ENCODE measurements at places on chromosomes 13 and 19. TPM values are rescaled to one million over a fixed set of nuclear protein-coding genes. Genes with fewer than 3 reads are reported as not detected.

LHFPL6 gene
- polyA plus RNA-seq, result 127 TPM

GRCh38 chr13:48009284-48009683 lies 8.2 kb upstream of the SUCLA2 start:
- no peak overlapping the region for H3K4me3 ChIP-seq
- DNase-seq, result no peak
- no peaks in the 10 kb centered on the region for H3K4me1 ChIP-seq
- H3K36me3 ChIP-seq, result no peaks in the 10 kb centered on the region
- H3K27ac ChIP-seq, result no peak overlapping the region

ATP8A2 gene
- 0.13 TPM for polyA plus RNA-seq

KCNJ14 gene
- 0.36 TPM for polyA plus RNA-seq

GRCh38 chr13:39810091-39810877 lies 154.8 kb downstream of the COG6 start:
- no peak overlapping the region for H3K4me3 ChIP-seq
- no peak overlapping the region for H3K27ac ChIP-seq
- DNase-seq, result no peak
- H3K4me1 ChIP-seq, result no peaks in the 10 kb centered on the region
- no peaks in the 10 kb centered on the region for H3K27me3 ChIP-seq

DNA sequence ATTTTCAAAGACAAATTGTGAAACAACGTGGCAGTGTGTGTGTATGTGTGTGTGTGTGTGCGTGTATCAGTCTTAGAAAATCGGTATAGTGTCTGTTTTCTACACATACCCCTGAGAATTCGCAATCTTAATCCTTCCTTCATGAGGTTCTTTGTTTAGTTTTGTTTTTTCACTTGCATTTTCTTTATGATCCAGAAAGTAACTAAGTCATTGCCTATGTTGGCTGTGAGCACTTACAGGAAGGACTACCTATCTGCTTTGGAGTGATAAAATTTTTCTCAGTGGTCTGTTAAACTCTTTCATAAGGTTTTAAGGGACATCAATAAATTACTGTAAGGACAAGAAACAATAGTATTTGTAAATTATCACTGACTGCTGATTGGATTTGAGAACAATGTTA lies 1587.1 kb downstream of the PCDH9 start:
- H3K36me3 ChIP-seq, result no peaks in the 10 kb centered on the region
- no peak for DNase-seq

CASP14 gene
- polyA plus RNA-seq, result not detected

ACTMAP gene
- polyA plus RNA-seq, result 0.88 TPM

- DNase-seq, result no peak
- no peaks in the 10 kb centered on the region for H3K4me1 ChIP-seq
- H3K4me3 ChIP-seq, result no peak overlapping the region
- no peaks in the 10 kb centered on the region for H3K27me3 ChIP-seq
- H3K36me3 ChIP-seq, result no peaks in the 10 kb centered on the region
- no peak overlapping the region for H3K27ac ChIP-seq
Observed at GRCh38 chr13:52975161-52975560, 53.5 kb upstream of the OLFM4 start.

- H3K27me3 ChIP-seq, result no peaks in the 10 kb centered on the region
- peaks cover 1% of the 10 kb centered on the region for H3K4me1 ChIP-seq
- no peak overlapping the region for H3K4me3 ChIP-seq
- no peak for DNase-seq
- H3K36me3 ChIP-seq, result no peaks in the 10 kb centered on the region
Observed at GRCh38 chr13:95783747-95784146, 106.8 kb downstream of the DNAJC3 start.

DNA sequence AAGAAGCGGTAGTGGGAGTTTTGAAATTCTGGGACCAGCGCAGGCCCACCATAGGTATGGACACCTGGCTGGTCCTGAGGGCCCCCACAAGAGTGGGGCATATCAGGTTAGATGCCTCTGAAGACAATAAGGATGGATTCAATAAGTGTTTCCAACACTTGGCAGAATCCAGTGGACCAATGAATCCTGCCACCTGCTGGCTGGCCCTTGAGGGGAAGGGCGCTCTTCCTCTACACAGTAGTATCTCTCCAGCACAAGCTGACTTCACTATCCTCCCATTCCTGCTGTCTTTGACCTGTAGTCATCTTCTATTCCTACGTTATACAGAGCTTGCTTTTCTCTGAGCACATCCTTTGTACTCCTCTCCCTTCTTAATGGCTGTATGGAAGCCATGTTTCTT lies 199.7 kb upstream of the TSHZ3 start:
- no peak overlapping the region for H3K27ac ChIP-seq
- no peaks in the 10 kb centered on the region for H3K4me1 ChIP-seq
- DNase-seq, result no peak
- no peak overlapping the region for H3K4me3 ChIP-seq
- H3K27me3 ChIP-seq, result no peaks in the 10 kb centered on the region
- H3K36me3 ChIP-seq, result no peaks in the 10 kb centered on the region

- no peaks in the 10 kb centered on the region for H3K4me1 ChIP-seq
- no peak overlapping the region for H3K27ac ChIP-seq
- H3K27me3 ChIP-seq, result no peaks in the 10 kb centered on the region
- H3K4me3 ChIP-seq, result no peak overlapping the region
Observed at GRCh38 chr19:5667751-5668271, 12.5 kb downstream of the MICOS13 start.

GRCh38 chr19:934865-935479 lies 9.1 kb downstream of the ARID3A start:
- no peak overlapping the region for H3K4me3 ChIP-seq
- DNase-seq, result peak; percentile 93
- no peaks in the 10 kb centered on the region for H3K27me3 ChIP-seq
- peaks cover 1% of the 10 kb centered on the region for H3K4me1 ChIP-seq
- H3K27ac ChIP-seq, result peak overlapping the region; percentile 32

TMPRSS9 gene
- not detected for polyA plus RNA-seq

DNA sequence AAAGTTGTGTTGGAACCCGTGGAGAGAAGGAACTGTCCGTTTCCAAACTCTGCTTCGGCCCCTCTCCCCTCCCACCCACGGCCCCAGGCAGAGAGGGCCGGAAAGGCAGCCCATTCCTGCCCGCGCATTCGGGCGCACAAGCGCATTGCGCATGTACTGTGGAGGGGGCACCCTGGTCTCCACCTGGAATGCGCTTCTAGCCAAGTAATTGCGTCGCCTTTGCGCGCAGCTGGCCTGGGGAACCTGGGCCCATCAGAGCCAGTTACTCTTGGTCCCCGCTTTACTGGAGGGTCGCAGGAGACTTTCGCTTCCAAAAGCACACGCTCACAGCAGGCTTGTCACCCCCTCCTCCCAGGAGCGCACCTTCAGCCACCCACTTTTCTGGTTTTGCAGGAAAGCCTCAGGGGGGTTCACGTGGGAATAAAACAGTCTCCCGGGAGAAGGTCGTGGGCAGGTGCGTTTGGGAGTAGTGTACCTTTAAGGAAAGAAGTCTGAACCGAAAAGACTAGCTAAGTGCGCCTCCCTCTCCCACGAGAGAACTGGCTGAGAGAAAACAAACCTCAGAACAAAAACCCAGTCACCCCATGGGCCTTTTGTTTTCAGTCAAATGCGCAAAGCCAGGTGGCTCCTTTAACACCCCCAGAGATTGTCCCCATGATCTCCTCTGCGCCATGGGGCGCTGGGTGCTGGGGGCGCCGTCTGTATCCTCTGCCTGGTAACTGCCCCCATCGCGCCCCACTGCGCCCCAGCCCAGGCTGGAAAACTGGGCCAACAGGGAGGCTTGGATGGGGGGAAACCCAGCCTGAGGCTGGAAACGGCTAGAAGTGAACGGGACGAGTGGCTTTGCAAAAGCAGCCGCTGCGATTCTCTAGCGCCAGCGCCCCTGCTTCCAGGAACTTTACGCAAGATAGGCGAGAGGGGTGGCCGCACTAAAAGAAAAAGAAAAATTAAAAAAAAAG lies 28.5 kb downstream of the GSX1 start:
- no peaks in the 10 kb centered on the region for H3K27me3 ChIP-seq
- no peak overlapping the region for H3K27ac ChIP-seq
- no peak for DNase-seq
- no peaks in the 10 kb centered on the region for H3K36me3 ChIP-seq

MYBPC2 gene
- 0.03 TPM for polyA plus RNA-seq

COPE gene
- 166 TPM for polyA plus RNA-seq

GRCh38 chr19:10712754-10713153 lies 5.1 kb upstream of the DNM2 start:
- H3K27me3 ChIP-seq, result no peaks in the 10 kb centered on the region
- no peak overlapping the region for H3K4me3 ChIP-seq
- H3K4me1 ChIP-seq, result no peaks in the 10 kb centered on the region
- no peak for DNase-seq
- no peak overlapping the region for H3K27ac ChIP-seq
- H3K36me3 ChIP-seq, result no peaks in the 10 kb centered on the region

DNA sequence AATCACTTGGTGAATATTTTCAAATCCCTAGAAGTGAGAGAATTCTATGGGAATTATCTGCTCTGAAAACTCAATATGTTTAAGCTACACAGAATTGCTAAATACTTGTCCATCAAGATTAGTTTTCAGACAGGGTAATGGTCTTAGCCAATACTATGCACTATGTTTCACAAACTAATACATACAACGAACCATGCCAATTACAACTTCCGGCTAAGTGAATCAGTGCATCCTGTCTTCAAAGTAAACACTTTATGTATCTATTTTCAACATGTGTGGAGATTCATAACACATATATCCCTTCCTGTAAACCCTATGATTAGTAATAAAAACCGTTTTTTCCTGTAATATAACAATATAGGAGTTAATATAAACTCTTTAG lies 181.5 kb downstream of the POSTN start:
- H3K36me3 ChIP-seq, result no peaks in the 10 kb centered on the region
- H3K27me3 ChIP-seq, result no peaks in the 10 kb centered on the region
- no peak for DNase-seq
- H3K4me1 ChIP-seq, result no peaks in the 10 kb centered on the region
- H3K27ac ChIP-seq, result no peak overlapping the region

TOMM40 gene
- 8.9 TPM for polyA plus RNA-seq
